ENCODE measurements at places on chromosomes 3 and 15.

DNA sequence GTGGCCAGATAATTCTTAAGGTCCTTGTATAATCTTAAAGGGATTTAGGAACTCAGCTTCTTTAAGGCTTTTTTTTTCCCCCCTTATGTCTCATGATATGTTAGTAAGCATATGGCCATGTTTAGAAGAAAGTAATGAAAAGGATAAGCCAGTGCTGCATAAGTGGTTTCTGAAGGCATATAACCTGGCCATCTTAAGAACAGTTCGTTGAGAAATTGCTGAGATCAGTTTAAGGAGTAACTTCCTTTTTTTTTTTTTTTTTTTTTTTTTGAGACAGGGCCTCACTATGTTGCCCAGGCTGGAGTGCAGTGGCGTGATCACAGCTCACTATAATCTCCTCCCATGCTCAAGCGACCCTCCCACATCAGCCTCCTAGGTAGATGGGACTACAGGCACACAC lies 51.7 kb downstream of the UBE2E2 start:
- no peak for DNase-seq

GRCh38 chr3:151776259-151776740 lies 37.6 kb upstream of the AADAC start:
- DNase-seq, result no peak

- no peak for DNase-seq
Observed at GRCh38 chr3:111976254-111976653, 2.6 kb upstream of the ABHD10 start.

DNA sequence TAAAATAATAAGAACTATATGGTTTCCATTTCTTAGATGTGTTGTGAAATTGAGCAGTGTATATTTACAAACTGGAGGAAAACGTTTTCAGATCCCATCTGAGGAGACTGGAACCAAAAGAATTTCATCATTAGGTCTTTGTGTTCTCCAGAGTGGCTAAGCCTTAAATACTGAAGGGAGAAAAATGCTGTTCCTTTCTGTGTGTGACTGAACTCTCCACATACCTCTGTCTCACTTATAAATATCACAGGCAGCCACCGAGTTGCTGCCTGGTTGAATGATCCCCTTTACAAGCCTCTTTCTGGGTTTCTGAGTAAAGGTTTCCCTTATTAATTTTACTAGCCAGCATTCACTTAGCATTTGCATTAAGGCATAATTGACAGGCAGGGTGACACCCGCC lies 913.9 kb upstream of the NR2F2 start:
- no peak for DNase-seq

DNA sequence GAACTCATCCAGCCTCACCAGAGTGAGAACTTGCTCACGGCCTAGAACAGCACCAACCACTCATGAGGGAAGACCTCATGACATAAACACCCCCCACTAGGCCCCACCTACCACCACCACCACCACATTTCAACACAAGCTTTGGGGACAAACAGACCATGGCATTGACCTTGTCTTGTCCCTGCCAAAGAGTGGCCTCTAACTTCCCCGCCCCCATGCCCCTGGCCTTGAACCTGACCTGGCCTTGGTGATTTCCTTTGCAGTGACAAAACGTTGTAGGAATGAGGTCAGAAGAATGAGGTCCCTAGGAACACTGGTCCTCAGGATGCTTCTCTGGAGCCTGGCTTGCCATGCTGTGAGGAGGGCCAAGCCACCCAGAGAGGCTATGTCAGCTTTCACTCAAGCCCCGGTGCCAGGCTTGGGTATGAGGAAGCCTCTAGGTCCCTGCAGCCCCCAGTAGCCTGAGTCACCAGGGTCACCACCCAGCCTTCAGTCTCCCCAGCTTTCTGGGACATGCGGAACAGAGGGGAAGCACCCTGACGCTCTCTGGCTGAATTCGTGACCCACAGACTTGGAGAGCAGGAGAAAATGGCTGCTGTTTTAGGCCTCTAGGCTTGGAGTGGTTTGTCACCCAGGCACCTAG lies 57.9 kb downstream of the TPRA1 start:
- DNase-seq, result no peak

- no peak for DNase-seq
Observed at GRCh38 chr3:130835483-130835882, 58.4 kb upstream of the ATP2C1 start.

DNA sequence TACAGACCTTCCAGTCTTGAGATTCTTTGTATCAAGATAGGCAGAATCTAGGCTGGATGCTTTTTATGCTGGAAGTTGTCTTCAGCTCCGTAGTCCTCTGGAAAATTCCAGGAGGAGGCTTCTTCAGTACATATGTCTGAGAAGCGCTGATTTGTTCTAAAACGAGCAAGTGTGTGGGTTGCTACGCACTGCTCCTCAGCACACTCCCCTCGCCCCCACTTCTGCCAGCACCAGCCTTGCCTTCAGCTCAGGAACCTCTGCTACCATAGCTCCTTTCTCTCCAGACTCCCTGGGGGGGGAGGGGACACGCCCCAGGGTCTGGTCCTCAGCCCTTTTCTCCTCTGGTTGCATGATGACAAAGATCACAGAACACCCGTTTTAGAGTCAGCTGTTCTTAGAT lies 75.5 kb upstream of the TRA2B start:
- no peak for DNase-seq

GRCh38 chr3:185363662-185364203 lies 797 bp downstream of the MAP3K13 start:
- no peak for DNase-seq

DNA sequence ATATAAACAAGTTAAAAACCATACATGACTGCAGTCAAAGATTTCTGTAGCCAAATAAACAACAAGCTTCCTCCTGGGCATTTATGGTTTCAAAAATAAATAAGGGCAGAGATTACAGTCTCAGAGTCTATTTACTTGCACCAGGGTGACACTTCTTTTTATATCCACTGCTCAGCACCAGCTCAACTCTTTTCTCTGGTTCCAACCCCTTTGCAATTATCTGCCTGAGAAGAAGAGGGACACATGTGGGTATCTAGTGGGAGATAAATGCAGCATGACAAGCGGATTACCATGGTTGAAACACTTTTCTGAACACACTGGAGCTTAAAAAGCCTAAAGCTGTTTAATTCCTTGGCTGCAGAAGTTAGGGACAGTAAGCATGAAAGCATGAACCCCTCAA lies 311.5 kb downstream of the CNTN3 start:
- no peak for DNase-seq

DNA sequence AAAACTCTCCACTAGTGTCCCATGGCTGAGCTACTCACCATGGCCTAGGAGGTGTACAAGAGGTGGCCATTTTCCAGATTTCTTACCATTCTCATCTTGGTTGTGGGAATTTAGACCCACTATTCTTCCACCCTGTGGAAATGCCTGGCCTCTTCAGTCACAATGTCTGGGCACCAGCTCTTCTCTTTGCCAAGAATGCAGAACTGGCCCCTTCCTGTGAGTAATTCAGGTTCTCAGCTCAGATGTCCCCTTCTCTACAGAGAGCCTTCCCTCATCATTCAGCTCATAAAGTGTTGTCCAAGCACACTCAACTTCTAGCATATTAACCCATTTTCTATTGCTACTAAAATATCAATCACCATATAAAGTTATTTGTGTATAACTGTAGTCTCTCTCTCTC lies 575.5 kb upstream of the KCNMB2 start:
- no peak for DNase-seq

DNA sequence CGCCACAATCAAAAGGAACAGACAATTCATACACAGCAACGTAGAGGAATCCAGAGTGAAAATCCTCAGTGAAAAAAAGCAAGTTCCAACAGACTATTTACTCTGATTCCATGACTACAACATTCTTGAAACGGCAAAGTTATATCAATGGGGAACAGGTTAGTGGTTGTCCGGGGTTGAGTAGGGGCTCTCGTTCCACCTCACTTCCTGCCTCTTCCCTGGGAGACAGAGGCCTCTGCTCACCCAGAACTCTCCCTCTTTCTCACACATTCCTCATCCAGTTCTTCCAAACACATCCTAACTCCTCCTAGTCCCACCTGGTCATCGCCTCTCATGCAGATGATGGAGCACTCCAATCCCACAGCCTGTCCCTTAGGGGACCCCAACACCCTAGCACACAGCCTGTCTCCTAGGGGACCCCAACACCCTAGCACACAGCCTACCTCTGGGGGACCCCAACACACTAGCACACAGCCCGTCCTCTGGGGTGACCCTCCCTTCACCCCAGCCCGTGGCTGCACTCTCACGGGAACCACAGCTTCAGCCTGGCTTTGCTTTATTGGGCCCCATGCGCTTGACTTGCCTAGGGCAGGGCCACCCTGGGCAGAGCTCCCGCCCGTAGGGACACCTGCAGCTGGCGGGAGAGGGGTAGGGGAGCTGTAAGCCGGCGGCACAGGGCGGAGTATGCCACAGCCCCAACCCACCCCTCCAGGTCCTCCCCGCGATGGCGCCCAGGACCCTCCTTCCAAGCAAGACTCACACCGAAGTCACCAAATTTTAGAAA lies 5.2 kb downstream of the OCA2 start:
- no peak for DNase-seq

GRCh38 chr3:17602126-17602525 lies 140.3 kb downstream of the TBC1D5 start:
- DNase-seq, result no peak

DNA sequence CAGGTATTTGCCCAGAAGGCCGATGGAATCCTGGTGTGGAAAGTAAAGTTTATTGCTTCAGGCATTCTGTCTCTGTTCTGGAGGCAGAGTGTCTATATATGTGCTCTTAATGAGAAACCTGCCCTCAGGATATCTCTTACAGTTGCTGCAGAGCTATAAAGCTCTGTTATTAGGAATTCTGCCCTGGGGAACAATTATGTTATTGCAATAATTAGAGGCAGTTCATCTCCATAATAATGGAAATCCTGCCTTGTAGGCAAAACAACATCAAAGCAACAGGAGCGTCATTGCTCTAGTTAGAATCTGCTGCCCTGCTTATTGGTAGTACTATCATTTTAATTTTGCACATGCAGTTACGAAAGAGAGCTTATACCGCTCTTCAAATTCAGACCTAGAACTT lies 175.6 kb downstream of the IL5RA start:
- DNase-seq, result no peak

- peak; percentile 68 for DNase-seq
Observed at GRCh38 chr3:180679178-180680096, at the start of gene CCDC39. Gene CCDC39 (minus strand): TSS chr3:180679489. CDS start chr3:180679380, 109 bp downstream.

- no peak for DNase-seq
Observed at GRCh38 chr3:56296361-56296760, 171.9 kb downstream of the ERC2 start.

DNA sequence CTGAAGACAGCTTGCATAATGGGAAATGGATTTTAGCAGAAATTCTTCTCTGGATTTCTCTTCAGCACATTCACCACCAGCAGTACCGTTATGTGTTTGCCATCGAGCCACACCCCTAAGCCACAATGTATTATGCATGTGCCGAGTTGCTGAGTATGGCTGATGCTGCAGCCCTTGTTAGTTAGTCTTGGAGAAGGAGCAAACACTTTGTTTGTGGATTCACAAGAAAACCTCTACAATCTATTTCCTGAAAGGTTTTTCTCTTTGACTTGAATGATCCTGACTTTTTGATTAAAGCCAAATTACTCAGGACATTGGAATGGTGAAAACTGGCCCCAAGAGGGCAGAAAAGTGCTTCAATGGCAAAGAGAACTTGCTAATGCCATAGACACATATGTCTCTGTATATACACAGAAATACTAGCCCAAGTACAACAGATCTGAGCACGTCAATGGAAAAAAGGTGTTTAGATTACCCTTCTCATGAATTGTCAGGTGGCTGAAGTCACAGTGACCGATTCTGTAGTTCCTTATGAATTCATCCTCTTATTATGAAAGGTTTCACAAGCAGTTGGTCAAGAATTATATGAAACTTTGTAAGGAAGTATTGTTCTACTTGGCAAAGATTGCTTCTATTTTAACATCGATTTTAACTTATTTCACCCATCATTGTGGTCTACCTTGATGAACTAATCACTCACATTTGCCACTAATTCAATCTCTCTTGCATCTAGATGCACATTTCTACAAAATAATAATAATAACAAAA lies 103.0 kb downstream of the P3H2 start:
- no peak for DNase-seq

DNA sequence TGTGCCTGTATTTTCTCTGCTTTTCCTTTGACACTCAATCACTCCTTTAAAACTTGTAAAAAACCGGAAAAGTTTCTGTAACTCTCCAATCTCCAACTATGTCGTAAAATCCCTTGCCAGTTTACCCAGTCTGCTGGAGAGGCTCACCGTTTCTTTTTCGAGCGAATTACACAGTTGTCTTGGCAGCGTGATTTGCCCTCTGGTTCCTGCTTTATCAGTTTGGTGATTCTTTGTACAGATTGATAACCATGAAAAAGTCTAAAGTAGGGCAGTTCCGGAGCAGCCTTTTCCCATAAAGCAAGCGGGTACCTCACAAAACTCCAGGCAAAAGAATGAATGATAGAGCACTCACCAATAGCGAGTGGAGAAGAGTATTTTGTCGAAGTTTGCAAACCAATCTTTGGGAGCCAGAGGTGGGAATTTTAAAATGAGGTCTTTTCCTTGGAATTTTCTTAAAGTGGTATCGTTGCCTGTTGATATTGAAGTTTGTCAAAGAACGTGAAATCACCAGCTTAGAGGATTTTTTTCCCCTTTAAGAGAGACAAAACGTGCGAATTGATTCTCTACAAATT lies at the start of gene TTC23:
Gene TTC23 (minus strand): TSS at position 312 of the 572 bp plus-strand sequence. CDS start 20,869 bp downstream, outside the sequence.
- no peak for DNase-seq

GRCh38 chr3:154310840-154311239 lies 13.4 kb downstream of the DHX36 start:
- DNase-seq, result no peak

GRCh38 chr3:127728417-127729015 lies 55.8 kb downstream of the ABTB1 start:
- no peak for DNase-seq

DNA sequence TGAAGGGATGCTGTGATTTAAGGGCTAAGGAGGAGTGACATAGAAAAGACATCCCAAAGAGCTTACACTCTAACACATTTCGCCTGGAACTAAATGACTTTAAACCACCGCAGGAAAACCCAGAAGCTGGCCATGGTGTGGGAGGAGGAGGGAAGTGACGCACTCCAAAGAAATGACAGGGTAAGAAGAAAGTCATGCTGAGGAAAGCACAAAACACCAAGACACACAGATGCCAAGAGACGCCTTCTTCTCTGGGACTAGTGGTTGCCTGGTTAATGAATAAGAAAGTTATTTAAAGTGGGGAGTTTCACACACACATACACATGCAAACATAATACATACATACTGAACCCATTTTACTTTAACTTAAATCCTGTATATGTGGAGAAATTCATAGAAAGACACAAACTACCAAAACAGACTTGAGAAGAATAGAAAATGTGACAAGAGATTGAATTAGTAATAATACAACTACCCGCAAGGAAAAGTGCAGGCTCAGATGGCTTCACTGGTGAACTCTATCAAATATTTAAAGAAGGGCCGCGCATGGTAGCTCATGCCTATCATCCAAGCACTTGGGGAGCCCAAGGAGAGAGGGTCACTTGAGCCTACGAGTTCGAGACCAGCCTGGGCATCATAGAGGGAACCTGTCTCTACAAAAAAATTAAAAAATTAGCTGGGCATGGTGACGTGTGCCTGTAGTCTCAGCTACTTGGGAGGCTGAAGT lies 125.5 kb downstream of the NSMCE3 start:
- DNase-seq, result no peak
